ENCODE measurements at places on chromosomes 2 and 18.

GRCh38 chr2:41994233-41994637 is 53.6 kb upstream of the PKDCC start:
- H3K4me1 ChIP-seq: peaks cover 2% of the 10 kb centered on the region
- peaks cover 2% of the 10 kb centered on the region for H3K36me3 ChIP-seq
- no peak for DNase-seq

DNA sequence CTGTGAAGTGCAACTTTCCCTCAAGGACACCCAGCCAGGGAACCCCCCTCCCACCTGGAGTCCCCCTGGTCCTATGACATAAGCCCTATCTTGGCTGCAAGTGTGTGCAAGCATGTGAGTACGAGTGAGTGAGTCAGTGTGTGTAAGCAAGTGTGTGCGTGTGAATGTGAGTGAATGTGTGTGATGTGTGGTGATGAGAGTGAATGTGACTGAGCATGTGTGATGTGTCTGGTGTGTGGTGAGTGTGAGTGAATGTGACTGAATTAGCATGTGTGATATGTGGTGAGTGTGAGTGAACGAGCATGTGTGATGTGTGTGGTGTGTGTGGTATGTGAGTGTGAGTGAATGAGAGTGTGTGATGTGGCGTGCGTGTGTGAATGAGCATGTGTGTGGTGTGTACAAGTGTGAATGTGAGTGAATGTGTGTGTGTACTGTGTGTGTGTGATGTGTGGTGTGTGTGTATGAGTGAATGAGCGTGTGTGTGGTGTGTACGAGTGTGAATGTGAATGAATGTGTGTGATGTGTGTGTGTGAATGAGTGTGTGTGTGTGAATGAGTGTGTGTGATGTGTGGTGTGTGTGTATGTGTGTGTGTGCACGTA is 68.8 kb upstream of the SMAD7 start:
- no peaks in the 10 kb centered on the region for H3K36me3 ChIP-seq
- no peak for DNase-seq
- H3K27me3 ChIP-seq: no peaks in the 10 kb centered on the region
- peaks cover 6% of the 10 kb centered on the region for H3K4me1 ChIP-seq
- H3K27ac ChIP-seq: no peak overlapping the region
- no peak overlapping the region for H3K4me3 ChIP-seq

DNA sequence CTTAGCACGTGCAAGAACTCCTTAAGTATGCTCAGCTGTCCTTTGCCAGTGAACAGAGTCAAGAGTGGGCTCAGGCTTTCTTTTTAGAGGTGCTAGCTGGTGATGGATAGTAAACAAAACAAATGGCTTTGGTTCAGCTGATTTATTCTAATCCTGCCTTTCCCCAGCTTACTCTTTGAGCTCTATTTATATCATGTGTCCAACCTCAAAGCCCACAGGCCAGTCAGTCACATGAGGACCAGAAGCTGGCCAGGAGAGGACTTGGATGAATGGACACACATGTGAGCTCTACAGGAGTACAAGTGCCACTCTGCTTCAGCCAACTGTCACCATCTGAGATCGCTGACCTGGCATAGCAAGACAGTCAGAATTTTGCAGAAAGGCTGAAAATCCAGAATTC is 59.4 kb downstream of the STK39 start:
- H3K36me3 ChIP-seq: peaks cover 3% of the 10 kb centered on the region
- no peak overlapping the region for H3K4me3 ChIP-seq
- H3K27ac ChIP-seq: no peak overlapping the region

- H3K27me3 ChIP-seq: no peaks in the 10 kb centered on the region
- peaks cover 31% of the 10 kb centered on the region for H3K4me1 ChIP-seq
- peak overlapping the region; percentile 34 for H3K27ac ChIP-seq
- no peak for DNase-seq
These were observed 158.4 kb downstream of the UBE2E3 start for GRCh38 chr2:181138816-181139215.

DNA sequence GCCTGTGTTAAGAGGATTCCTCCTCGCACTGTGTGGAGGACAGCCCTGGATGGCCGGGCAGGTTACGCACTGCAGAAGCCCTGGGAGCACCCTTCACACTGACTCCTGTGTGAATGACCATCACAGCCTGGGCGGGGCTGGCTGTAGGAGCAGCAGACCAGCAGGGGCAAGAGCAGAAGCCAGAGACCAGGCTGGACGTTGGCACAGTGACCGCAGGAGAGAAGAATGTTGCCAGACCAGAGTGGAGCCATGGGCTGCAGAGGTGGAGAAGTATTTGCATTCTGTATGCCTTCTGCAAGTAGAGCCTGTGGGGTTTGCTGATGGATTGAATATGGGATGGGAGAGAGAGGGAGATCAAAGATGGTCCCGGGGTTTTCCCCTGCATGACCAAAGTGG is 23.1 kb downstream of the LRRFIP1 start:
- H3K36me3 ChIP-seq: no peaks in the 10 kb centered on the region
- no peak overlapping the region for H3K27ac ChIP-seq
- peaks cover 31% of the 10 kb centered on the region for H3K27me3 ChIP-seq
- H3K4me3 ChIP-seq: no peak overlapping the region

DNA sequence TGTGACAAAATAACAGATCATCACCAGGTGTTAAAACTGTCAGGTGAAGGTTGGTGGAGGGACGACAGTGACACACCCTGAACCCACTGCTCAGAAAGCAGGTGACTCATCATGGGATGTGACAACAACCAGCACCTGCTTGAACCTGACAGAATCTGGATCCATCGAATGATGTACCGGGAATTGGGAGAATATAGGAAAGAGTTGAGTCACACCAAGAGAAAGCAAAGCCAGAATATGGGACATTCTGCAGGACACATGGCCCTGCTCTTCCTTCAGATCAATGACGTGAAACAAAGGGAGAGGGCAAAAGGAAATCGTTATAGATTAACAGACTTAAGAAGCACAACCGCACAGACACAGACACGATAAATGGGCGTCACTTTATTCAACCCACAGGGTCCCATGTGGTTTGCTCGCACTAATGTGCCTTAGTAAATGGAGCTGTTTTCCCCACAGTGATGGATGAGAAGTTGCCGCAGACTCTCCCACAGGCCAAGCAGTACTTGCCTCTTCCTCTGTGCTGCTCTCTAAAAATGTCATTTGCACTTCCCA is 100.1 kb downstream of the CRACDL start:
- peak overlapping the region; percentile 91 for H3K27ac ChIP-seq
- H3K27me3 ChIP-seq: no peaks in the 10 kb centered on the region
- no peaks in the 10 kb centered on the region for H3K36me3 ChIP-seq
- peaks cover 36% of the 10 kb centered on the region for H3K4me1 ChIP-seq

GRCh38 chr2:175955136-175955535 is 46.9 kb downstream of the LNPK start:
- H3K27ac ChIP-seq: no peak overlapping the region
- H3K4me3 ChIP-seq: no peak overlapping the region
- no peaks in the 10 kb centered on the region for H3K4me1 ChIP-seq
- DNase-seq: no peak

- no peak for DNase-seq
- H3K27ac ChIP-seq: no peak overlapping the region
- H3K36me3 ChIP-seq: no peaks in the 10 kb centered on the region
- peaks cover 15% of the 10 kb centered on the region for H3K27me3 ChIP-seq
- no peak overlapping the region for H3K4me3 ChIP-seq
These were observed 235.8 kb upstream of the TNP1 start for GRCh38 chr2:217095511-217096205.

DNA sequence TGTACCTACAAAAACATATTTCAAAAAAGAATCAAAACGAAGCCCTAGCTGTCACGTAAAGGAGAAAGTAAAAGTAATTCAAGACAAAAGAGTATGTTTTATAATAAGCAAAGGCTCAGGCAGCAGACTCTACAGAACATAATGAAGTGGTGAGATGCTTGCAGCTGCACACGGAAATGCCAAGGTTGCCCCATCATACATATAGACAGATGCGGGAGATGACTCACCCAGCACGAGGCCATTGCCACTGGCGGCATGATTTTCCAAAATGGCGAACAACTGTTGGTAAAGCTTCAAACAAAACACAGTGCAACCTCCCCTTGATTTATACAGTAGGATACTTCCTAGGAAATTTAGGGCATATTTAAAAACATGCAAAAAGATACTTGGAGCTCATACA is 26.0 kb upstream of the C1QL2 start:
- DNase-seq: no peak
- no peaks in the 10 kb centered on the region for H3K4me1 ChIP-seq
- H3K27ac ChIP-seq: no peak overlapping the region
- no peaks in the 10 kb centered on the region for H3K36me3 ChIP-seq
- no peak overlapping the region for H3K4me3 ChIP-seq

DNA sequence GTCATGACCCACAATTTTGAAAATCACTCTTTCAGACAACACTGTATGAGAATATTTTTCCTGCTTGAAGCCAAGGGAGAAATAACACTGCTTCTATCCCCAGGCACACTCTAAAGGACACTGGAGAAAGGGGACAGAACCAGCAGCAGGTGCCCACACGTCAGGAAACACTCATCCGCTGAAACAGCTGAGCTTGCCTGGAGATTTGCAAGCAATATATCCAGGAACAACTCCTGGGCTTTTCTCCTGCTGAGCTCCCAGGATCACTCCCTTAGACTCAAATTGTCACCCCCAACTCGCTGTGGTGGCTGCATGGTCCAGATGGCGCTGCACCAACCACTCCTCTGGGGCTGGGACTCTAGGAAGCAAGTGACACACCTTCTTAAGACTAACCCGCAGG is 186.7 kb downstream of the ARL4C start:
- no peaks in the 10 kb centered on the region for H3K36me3 ChIP-seq
- H3K27ac ChIP-seq: peak overlapping the region; percentile 94
- H3K4me3 ChIP-seq: no peak overlapping the region
- H3K27me3 ChIP-seq: no peaks in the 10 kb centered on the region
- H3K4me1 ChIP-seq: peaks cover 28% of the 10 kb centered on the region

DNA sequence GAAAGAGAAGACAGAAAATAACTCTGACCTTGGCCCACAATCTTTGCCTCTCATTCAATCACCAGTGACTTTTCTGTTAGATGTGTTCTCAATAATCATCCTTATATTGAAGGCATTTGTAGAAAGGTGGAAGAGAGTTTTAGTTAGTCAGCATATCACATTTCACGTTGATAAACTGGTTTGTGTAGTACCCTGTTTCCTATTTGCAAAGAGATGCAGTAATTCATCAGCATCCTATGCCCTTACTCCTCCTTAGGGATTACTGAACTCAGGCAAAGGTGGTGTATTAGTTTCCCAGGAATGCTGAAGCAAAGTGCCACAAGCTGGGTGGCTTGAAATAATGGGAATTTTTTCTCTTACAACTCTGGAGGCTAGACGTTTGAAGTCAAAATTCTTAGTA is 145.0 kb downstream of the SPP2 start:
- peaks cover 2% of the 10 kb centered on the region for H3K36me3 ChIP-seq
- H3K27me3 ChIP-seq: peaks cover under 1% of the 10 kb centered on the region
- no peak for DNase-seq
- H3K27ac ChIP-seq: no peak overlapping the region

DNA sequence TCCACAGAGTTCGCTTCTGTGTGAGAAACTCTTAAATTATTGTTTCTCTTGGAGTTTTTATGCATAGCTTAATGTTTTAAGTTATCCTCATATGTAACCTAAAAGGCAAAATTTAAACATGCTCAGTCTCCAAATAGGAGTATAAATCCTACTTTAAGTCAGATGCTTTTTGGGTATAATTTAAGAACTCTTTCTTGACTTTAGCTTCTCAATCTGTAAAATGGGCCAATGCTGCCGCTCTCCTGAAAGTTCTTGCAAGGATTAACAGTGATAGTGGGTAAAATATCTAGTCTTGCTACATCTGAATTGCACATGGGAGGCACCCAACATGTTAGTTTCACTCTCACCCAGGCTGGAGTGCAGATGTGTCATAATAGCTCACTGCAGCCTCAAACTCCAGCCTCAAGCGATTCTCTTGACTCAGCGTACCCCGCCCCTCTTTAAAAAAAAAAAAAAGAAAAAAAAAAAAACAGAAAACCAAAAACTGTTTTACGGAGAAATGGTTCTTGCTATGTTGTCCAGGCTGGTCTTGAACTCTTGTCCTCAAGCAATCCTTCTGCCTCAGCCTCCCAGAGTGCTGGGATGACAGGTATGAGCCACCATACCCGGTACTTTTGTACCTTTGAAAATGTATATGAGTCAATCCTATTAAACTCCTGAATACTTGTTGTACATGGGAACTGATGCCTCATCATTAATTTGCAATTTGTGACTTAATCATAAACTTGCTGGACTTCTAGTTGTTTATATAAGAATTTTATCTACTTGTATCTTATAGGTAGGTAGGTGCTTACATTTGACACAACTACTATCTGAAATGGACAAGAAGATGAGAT is 1.8 kb downstream of the FBXO48 start:
- H3K27me3 ChIP-seq: no peaks in the 10 kb centered on the region
- peaks cover 2% of the 10 kb centered on the region for H3K36me3 ChIP-seq
- peaks cover 39% of the 10 kb centered on the region for H3K4me1 ChIP-seq

DNA sequence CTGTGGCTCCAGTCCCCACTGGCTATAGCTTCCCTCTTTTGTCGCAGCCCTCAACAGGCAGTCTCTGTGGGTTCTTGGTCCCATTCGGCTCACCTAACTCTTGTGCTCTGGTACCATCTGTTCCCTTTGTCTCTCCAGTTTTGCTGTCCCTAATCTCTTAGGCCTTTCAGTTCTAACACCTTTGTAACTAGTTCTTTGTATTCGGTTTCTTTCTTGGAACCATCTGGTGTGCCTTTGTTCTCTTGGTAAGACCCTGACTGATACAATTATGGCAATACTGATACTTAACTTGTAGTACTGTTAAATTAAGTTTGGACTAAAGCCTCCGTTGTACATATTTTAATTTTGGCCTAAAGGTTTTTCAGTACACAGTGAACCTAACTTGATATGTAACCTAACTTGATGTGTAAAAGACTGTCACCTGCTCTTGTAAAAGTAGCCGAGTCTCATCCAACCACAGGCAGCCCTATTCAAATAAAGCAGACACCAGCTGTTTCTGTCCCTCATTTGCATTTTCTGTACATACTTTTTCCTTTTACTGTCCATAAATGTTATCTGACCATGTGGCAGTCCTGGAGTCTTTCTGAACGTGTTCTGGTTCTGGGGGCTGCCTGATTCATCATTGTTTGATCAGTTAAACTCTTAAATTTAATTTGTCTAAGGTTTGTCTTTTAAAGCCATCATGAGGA is 4.8 kb upstream of the MRPL44 start:
- no peak for DNase-seq
- peaks cover 30% of the 10 kb centered on the region for H3K4me1 ChIP-seq
- H3K4me3 ChIP-seq: peak overlapping the region; percentile 7
- H3K36me3 ChIP-seq: no peaks in the 10 kb centered on the region

DNA sequence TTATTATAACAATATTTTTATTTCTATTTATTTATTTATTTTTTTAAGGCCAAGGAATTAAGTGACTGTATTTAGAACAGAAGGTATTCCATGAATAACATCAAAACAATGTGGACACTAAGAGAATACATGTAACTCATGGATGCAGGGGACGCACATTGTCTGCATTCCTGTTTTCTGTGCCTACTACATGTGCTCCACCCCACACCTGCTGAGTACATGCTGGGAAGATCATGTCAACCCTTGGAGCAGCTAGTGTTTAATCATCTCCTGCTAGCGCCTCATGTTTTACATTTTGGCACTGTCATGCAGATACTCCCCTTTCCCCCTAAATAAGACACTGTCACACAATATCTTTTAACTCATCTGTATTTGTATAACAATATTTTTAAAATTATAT is 29.3 kb downstream of the DPYSL5 start:
- peaks cover 43% of the 10 kb centered on the region for H3K27me3 ChIP-seq
- DNase-seq: no peak
